ENCODE measurements at places on chromosomes 7 and 10. TPM values are rescaled to one million over a fixed set of nuclear protein-coding genes. Genes with fewer than 3 reads are reported as not detected.

DNA sequence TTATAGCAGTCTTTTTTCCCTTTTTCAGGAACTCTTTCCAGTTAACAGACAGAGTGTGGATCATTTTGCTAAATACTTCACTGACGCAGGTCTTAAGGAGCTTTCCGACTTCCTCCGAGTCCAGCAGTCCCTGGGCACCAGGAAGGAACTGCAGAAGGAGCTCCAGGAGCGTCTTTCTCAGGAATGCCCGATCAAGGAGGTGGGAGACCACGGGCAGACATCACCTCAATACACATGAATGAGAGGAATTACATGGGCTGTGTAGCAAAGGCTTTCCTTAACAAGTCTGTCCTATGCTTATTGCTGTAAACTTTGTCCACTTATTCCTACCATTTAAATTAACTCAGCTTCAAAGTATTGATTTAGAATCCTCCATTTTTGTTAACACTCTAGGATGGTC, 48.8 kb downstream of the BZW2 start:
- peaks cover 29% of the 10 kb centered on the region for H3K36me3 ChIP-seq
- no peak for DNase-seq
- H3K27me3 ChIP-seq = no peaks in the 10 kb centered on the region
- H3K4me1 ChIP-seq = peaks cover 10% of the 10 kb centered on the region

DNA sequence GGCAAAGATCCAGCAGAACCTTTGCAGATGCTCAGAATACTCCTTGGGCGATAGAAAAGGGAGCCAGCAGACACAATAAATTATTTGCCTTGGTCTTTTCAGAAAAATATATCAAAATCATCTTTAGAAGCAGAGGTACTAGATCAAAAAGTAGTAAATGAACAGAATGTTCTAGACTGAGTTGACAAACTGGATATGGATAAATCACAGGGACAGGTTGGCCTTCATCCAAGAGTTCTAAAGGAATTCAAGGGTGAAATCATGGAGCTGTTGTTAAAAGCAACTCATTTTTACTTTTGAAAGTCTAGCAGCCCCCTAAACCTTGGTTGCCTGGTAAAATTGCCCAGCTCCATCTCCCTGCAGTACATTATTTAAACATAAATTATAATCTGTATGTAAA, 99.1 kb downstream of the PLCE1 start:
- no peak overlapping the region for H3K4me3 ChIP-seq
- H3K27ac ChIP-seq = no peak overlapping the region
- H3K36me3 ChIP-seq = no peaks in the 10 kb centered on the region
- no peak for DNase-seq
- H3K4me1 ChIP-seq = no peaks in the 10 kb centered on the region

DNA sequence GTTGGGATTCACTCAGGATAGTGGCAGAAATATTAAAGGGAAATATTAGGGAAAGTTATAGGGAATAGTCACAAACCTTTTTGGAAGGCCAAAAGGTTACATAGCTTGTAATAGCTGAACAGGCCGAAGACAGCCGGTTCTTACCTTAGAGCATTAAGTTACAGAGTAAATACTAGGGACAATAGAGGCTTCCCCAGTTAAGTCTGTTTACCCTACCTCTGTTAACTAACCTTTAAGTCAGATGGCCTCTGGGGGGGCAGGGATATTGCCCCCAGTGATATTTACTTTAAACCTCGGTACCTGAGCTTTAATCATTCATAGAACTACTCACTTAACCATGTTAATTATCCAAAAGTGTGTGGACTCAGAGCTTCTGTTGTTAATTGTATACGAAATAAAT, 7.4 kb downstream of the POLR1F start:
- H3K4me3 ChIP-seq = no peak overlapping the region
- peaks cover 16% of the 10 kb centered on the region for H3K4me1 ChIP-seq
- no peak for DNase-seq
- no peak overlapping the region for H3K27ac ChIP-seq
- H3K36me3 ChIP-seq = peaks cover 31% of the 10 kb centered on the region

DNA sequence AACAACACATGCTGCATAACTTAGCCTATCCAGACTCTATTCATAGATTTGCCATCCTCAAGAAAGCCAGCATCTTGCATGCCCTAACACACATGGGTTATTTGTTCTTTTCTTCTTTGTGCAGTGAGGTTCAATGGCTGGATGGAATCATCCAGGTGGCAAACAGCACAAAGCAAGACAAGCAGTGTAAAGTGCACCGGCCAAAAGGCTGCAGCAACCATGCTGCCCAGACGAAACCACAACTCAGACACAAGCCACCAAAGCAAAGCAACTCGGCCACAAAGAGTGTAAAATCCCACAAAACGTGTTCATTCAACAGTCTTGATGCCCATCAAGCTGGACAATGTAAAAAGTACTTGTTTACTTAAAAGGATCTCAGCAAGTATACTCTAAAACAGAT, 76.9 kb downstream of the PIP4K2A start:
- no peak overlapping the region for H3K4me3 ChIP-seq
- H3K4me1 ChIP-seq = peaks cover 10% of the 10 kb centered on the region
- no peaks in the 10 kb centered on the region for H3K27me3 ChIP-seq
- H3K27ac ChIP-seq = no peak overlapping the region

DNA sequence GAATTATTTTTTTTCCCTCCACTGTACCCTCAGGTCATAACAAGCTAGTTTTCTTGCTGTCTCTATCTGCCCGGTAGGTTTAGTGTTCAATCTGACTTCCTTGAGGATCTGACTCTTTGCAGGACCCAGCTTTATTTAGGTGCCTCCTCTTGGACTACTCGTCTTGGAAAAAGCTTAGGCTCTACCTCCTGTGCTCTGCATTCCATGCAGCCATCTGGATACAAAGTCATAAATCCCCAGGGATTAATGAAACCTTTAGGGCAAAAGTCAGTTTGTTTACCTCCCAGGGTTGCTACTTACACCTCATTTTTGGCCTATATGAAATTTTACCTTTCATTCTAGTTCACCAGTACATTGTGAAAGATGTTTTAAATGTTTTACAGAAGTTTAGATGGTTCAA, 8.0 kb downstream of the STAG3 start:
- peaks cover 13% of the 10 kb centered on the region for H3K4me1 ChIP-seq
- H3K4me3 ChIP-seq = no peak overlapping the region
- peaks cover 13% of the 10 kb centered on the region for H3K27me3 ChIP-seq
- no peaks in the 10 kb centered on the region for H3K36me3 ChIP-seq
- no peak overlapping the region for H3K27ac ChIP-seq

DNA sequence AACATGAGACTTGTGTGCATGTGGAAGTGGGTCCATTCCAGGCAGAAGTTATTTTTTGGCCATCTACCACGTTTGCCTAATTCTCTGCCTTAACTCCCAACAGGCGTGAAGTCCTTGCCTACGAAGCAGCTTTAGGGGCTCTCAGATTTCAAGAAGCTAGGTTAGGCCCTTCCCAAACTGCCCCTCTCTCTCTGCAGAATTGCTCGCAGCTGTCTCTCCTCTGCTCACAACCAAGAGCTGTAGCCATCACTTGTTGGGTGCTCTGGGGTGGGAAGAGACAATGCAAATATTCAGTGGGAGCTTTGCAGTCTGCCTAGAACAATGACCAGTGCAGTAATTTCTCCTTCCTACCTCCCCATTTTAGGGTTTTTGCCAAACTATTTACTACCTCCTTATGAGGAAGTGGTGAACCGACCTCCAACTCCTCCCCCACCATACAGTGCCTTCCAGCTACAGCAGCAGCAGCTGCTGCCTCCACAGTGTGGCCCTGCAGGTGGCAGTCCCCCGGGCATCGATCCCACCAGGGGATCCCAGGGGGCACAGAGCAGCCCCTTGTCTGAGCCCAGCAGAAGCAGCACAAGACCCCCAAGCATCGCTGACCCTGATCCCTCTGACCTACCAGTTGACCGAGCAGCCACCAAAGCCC, 24.9 kb downstream of the CYP17A1 start:
- H3K27me3 ChIP-seq = no peaks in the 10 kb centered on the region
- H3K4me1 ChIP-seq = peaks cover 27% of the 10 kb centered on the region

DNA sequence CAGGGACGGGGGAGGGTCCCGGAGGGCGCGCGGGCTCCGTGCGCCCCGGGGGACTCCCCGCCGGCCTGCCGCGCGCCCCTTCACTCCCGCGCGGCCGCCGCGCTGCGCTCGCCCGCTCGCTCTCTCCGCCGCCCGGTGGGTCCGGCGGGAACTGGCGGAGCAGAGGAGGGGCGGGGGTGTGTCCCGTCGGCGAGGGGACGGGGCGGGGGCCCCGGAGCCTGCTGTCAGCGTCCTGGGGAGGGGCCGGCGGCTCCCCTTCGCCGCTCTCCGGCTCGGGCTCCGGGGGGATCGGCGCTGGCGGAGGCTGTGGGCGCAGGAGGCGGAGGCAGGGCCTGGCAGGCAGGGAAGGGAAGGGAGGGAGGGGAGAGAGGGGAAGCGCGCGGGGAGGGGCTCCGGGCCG, at the start of gene SH3PXD2A:
TSS of gene SH3PXD2A (minus strand) at position 153 of the 400 bp plus-strand sequence. CDS start 310 bp downstream, outside the sequence.
- peaks cover 5% of the 10 kb centered on the region for H3K27me3 ChIP-seq
- peak within 1 kb of the TSS; percentile 82 for H3K27ac ChIP-seq
- peak within 1 kb of the TSS; percentile 95 for H3K4me3 ChIP-seq
- peaks cover 67% of the 10 kb centered on the region for H3K4me1 ChIP-seq
- H3K36me3 ChIP-seq = no peaks in the 10 kb centered on the region

FRAT1 gene
- total RNA-seq = 2.2 TPM

- peaks cover 43% of the 10 kb centered on the region for H3K4me1 ChIP-seq
- peaks cover 17% of the 10 kb centered on the region for H3K36me3 ChIP-seq
- peaks cover 8% of the 10 kb centered on the region for H3K27me3 ChIP-seq
- no peak for DNase-seq
- H3K4me3 ChIP-seq = peak overlapping the region; percentile 100
These were observed 911 bp upstream of the HNRNPH3 start for GRCh38 chr10:68330852-68331454.

NKX2-3 gene
- total RNA-seq = not detected

SEMA3D gene
- 26.3 TPM for total RNA-seq

DNA sequence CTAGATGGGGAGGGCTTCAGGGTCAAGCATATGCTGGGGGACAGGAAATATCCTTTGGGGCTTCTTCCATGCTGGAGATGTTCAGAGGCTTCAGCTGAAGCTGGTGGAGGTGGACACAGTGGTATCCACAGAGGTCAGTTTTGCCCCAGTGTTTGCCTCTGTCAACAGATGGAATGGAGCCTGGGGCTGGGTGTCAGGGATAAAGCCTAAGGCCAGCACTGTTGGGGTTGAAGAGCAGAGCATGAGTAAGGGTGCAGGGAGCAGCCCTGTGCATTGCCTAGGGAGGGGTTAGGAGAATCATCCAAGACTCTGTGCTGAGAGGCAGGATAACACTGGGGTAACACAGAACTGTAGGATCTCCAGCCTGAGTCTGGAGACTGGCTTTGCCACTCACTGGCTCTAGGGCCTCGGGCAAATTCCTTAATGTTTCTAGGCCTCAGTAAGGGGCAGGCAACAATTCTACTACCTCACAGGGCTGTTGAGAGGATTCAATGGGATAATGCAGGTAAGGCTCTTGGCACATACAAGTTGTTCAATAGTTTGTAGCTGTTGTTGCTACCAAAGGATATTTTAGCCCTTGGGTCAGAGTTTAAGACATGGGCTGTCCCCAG, 21.8 kb upstream of the MYL7 start:
- H3K27me3 ChIP-seq = peaks cover 15% of the 10 kb centered on the region
- H3K27ac ChIP-seq = no peak overlapping the region
- no peak for DNase-seq
- no peaks in the 10 kb centered on the region for H3K4me1 ChIP-seq
- no peak overlapping the region for H3K4me3 ChIP-seq
- H3K36me3 ChIP-seq = no peaks in the 10 kb centered on the region

DNA sequence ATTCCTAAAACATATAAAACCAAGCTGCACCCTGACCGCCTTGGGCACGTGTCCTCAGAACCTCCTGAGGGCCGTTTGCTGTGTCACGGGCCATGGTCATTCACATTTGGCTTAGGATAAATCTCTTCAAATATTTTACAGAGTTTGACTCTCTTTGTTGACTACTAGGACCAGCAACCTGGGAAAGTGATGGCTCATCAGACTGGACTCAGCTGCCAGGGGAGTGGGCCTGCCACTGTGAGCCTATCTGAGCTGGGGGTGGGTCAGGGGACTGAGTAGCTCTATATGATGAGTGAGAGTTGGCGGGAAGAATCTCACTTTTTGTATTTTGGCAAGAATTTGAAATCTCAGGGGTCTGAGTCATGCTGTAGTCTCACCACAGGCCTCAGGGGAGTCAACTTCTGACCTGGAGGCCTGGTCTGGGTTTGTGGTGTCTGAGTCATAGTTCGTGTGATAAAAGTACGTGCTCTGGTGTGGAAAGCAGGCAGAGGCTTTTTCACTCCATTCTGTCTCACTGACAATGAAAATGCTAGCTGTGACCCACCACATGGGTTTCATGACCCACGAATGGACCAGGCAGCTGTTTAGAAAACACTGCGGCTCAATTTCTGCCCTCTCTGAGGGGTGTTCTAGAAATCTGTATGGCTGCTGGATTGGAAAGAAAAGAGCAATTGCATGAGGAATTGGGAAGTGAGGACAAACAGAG, 4.2 kb upstream of the UPP1 start:
- peak overlapping the region; percentile 7 for H3K27ac ChIP-seq
- DNase-seq = no peak
- peaks cover 27% of the 10 kb centered on the region for H3K4me1 ChIP-seq
- H3K27me3 ChIP-seq = no peaks in the 10 kb centered on the region
- H3K36me3 ChIP-seq = no peaks in the 10 kb centered on the region
- H3K4me3 ChIP-seq = peak overlapping the region; percentile 2

NPTX2 gene
- 15.9 TPM for total RNA-seq
